ENCODE measurements at places on chromosomes 11 and 22.

DNA sequence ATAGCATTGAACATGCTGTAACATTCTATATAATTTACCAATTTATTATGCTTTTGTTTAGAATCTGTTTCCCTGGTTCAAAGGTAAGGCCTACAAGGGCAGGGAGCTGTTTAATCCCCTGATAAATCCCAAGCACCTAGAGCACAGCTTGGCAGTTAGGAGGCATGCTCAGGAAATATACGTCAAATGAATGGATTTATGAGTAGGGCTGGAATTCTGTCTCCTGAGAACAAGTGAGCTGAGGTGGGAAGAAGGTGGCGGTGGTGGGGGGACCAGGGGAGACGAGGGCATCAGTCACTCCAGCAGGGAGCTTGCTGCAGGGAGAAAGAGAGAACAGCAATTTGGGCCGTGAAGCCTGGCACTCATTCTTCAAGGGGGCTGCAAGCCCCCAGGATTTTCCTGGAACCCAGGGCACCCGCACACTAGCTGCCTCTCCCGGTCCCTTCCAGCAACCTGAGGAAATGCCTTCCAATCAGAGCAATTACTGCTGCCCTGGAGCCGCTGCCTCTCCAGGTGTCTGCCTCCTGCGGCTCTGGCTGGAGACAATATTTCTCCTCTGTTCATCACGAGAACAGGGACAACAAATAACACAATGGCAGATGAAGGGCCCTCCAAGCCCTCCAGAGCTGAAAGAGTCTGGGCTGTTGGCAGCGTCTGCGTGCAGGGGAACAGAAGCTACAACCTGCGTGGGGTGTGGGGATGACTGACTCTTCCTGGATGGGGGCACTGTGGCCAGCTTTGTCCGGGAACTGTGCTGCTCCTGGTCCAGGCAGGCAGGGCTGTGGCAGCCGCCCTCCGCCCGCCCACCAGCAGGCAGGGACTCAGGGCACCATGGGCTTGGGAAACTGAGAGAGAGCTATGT, 233.4 kb downstream of the ST3GAL4 start:
- no peak for DNase-seq

DNA sequence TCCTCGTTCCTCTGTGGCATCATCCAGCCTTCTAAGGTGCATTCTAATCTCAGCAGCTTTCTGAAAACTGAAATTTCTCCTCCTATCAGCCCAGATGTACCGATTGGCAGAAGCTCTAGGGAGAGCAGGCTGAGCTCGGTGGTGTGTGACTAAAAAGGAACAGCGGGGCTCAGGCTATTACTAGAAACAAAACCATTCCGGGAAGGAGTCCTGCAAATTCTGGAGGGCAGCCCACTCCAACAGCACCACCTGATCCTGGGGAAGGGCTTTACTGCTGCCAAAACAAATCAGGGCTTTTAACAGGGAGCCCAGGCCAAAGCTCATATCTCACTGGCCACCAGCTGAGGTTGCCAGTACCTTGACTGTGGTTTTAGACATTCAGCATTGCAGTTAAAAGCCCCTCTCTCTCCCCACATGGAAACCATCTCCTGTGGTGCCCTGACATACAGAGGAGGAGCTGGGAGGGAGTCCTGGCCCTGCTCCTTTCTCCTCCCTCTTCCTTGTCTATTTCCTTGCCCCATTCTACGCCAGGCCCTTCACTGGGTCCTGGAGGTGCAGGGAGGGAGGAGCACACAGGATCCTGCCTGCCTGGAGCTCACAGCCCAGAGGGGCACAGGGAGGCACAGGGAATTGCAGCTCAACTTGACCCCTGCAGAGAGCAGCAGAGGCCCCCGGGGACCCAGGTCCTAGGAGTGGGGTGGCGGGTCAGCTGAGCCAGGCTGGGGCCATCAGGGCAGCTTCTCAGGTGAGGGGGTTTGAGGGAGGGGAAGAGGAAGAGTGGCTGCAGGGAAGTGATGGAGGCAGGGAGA, 889 bp downstream of the PLAAT4 start:
- DNase-seq, result no peak

GRCh38 chr11:72981080-72981479, 161.0 kb downstream of the FCHSD2 start:
- no peak for DNase-seq

DNA sequence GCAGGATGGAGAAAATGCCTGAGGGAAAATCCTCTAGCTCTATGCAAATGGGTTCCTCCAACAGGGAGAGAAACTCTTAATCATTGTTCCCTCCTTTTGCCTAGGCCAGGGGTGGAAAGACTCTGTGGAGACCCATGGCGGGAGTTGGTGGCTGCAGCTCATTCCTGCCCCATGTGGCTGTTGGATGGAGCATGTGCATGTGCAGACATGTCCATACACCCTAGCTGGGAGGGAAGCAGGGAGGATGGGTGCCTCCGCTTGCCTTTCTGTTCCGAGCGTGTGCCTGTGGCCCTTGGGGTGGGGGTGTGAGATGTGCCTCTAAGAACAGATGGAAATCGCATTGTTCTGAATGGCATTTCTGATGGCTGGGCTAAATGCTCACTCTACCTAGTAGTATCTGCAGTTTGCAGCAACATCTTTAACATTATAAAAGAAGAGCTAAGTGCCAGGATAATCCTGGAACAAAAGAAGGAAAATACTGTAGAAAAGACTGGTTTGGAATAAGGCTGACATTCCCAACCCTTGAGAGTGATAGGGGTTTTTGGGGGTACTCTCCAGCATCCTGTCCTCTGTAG, 31.7 kb downstream of the METTL15 start:
- no peak for DNase-seq

GRCh38 chr22:23213581-23214334, 33.4 kb downstream of the BCR start:
- no peak for DNase-seq

DNA sequence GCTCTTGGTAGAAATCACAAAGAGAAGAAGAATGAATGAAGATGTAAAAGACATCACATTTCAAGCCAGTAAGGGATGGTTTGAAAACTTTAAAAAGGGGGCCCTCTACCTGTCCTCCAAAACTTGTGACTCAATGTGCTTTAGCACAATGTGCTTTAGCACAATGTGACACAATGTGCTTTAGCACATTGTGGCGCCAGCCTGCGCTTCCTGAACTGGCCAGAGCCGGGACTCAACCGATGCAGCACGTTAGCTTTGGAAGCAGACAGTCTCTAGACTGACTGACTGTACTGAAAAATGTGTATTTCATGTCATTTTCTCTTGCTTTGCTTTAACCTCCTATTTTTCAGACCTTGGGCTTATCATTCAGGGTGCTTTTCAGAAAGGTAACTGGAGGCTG, 63.5 kb downstream of the FAM83F start:
- peak; percentile 16 for DNase-seq

DNA sequence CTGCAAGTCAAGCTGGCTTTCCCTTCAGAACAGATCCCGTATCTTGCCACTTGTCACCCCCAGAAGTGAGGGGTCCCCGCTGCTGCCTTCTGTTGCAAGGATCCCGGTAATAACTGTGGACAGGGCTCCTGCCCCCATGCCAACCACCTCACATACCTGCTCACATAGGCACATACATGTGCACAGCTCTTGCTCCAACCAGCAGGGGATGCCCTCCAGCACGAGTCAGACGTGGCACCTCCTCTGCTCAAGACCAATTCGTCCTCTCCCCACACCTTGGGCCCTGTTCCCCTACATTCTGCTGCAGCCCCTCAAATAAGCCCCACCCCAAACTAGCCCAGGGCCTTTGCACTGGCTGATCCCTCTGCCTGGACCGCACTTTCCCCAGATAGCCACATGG, 163.3 kb downstream of the CRYBB2 start:
- no peak for DNase-seq

GRCh38 chr11:111301004-111301841, 2.9 kb downstream of the POU2AF3 start:
- DNase-seq, result no peak

DNA sequence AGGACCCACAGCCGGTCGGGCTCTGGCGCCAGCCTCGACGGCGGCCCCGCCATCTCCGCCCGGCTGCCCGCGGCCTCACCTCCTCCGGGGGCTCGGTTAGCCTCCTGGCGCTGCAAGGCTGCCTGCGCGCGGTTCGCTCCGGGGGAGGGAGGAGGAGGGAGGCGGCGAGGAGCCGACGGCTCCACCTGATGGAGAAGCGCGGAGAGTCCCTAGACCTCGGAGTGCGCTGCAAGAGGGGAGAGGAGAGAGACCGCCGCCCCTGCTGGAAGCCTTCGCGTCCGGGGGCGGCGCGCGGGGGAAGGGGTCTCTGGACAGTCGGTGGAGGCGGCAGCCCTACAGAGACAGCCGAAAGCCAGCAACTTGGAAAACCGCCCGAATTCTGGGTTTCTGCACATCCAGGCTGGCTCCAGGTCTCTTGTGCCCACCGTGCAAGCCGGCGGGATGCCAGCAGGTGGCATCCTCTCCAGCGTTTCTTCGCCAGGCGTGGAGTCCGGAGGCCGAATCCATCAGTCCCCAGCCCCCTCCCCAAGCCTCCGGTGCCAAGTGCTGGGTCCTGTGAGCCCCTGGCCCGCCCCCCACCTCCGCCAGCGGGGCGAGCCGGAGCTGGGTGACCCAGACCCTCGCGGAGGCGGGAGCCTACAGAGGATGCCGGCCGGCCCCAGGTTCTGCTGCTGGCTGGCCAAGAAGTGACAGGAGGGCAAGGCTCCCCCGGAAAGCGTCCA, 2.9 kb upstream of the KIRREL3 start:
- no peak for DNase-seq

DNA sequence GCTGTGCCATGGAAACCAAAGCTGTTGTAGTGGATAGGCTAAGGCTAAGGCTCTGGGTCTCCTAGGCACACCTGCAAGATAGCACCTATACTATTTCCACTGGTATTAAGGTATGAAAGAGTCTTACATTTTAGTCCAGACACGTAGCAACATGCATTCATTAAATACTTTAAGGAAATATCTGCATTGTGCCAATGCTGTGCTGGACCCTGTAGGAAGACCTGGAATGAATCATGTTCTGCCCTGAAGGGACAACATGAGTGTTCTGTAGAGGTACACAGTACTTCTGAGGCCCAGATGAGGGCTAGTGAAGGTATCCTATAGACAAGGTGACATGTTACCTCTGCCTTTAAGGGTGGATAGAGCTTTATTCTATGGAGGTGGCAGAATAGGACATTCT, 35.2 kb upstream of the RRM1 start:
- DNase-seq, result no peak

DNA sequence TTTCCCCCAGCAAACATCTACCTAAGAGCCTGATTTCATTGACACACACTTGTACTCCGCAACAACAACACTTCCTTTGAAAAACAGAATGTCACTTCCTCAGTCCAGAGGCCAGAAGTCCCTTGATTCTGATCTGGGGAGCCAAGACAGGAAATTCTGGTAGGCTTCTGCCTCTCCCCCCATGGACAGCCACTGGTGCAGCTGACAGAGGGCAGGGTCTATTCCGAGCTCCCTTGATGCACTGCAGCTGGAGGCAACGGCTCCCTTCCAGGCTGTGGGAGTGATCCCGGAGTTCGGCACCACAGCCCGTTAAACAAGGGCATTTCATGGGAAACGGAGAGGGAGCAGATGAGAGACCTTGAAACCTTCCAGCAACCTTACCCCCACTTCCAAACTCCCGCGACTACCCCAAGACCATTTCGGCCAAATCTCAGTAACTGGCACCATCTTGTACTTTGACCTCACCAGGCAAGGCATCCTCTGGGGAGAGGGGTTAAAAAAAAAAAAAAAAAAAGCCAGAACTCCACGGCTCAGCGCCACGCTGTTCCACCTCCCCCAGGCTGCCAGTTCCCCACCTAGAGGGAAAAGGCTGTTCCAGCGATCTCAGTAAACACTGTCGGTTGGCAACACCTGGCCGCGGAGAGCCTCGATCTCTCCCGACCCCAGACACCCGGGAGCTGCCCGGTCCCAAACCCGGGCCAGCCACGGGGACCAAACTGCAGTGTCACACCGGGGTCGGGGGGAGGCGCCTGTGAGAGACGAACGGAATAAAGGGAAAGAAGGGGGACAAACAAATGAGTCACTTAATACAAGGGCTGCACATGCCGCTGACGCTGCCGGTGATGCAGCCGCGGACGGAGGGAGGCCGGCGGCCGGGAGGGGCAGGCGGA, 1.1 kb downstream of the GAB2 start:
- DNase-seq, result peak; percentile 81

All from CD4-positive, alpha-beta T cell treated with Interleukin-15 for 4 hours (primary cell).